C1 segment of cervical spinal cord (tissue), 14 donors: ENCODE measurements at places on chromosomes 13 and 19.

GRCh38 chr13:110399801-110400200 lies 92.7 kb downstream of the COL4A2 start:
- DNase-seq: no peak

DNA sequence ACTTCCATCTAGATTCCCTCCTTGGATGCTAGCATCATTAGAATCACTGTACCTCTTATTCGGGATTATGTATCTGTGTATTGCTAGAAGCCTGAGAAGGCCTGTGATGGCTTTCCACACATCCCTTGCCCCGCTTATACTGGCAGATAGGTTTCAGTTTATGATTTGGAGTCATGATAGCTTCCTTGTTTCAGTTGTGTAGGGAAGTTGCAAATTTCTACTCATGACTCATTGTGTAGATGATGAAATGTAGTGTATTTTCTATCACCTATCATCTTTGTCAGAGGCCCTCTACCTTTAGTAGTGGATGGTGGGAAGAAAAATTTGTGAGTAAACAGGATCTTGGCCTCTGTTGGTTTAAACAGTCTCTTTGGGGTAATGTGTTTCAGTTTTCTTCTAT lies 165.2 kb downstream of the GGACT start:
- no peak for DNase-seq

- no peak for DNase-seq
Observed at GRCh38 chr19:29375429-29376119, 150.2 kb upstream of the VSTM2B start.

DNA sequence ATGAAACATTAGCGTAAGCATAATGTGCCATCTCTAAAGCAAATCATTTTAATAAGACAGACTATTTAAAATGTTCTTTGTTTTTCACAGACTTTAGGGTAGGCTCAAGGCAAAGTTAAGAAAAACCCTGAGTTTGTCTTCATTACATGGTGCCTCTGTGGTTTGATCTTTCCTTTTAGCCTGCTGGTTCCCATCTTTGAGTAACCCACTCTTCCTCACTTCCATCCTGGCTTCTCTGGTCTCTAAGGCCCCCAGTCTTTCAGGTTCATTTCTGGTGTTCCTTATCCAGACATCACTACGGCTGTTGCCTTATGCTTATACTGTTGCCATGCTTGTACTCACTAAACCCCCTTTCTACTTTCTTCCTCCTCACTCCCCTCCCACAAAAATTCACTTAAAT lies 38.4 kb downstream of the DACH1 start:
- no peak for DNase-seq

DNA sequence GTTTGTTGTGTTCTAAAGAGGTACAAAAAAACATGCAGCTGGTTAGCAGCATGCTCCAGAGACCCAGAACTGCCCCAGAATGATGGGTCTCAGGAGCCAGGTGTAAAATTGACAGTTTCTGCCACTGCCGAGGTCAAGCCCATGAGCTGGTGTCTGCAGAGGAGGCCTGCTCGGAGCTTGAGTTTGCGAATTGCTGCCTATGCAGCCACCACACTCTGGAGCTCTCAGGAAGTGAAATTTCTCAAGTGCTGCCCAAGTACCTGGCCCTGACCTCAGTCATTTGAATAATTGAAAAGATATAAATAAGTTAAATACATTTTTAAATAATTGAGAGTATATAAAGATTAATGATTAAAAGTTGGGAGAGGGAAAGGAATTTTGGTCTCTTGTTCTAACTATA lies 66.4 kb downstream of the ZAR1L start:
- DNase-seq: no peak

- DNase-seq: no peak
Observed at GRCh38 chr13:72293206-72293605, 426.2 kb upstream of the DACH1 start.

DNA sequence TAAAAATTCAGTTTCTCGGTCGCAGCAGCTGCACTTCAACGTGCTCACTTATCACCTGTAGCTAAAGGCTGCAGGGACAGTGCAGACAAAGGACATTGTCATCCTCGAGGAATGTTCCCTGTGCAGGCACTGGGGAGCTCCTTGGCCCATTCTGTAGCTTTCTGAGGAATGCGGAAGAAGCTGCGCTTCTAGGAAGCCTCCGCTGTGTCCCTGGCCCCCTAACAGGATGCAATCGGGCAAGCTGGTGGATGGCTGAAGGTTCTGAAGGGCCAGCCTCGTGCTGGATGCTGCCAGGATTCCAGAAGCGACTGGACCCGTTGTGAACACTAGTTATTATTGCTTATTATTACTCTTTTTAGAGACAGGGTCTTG lies 8.1 kb downstream of the ANO8 start:
- no peak for DNase-seq

GRCh38 chr13:111901267-111901915 lies 165.6 kb upstream of the SOX1 start:
- no peak for DNase-seq

GRCh38 chr13:99307247-99307646 lies at the start of gene GPR183:
Gene GPR183, minus strand, starts transcription at chr13:99307399. Its CDS starts 11,254 bp downstream, at chr13:99296145.
- DNase-seq: no peak

DNA sequence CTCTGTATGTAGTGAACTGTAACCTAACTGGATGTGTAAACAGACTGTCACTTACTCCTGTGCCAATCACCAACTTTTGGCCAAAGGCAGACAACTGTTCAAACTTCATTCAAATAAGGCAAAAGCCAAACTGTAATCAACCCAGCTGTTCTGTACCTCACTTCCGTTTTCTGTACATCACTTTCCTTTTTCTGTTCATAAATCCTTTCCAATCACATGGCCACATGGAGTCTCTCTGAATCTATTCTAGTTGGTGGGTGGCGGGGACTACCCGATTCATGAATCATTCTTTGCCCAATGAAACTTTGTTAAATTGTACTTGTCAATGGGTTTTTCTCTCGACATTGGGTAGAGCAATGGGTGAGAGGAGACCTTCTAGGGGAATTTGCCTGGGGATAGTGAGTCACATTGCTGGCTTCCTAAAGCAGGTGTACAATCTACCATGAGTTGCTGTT lies 178.3 kb upstream of the RFC3 start:
- DNase-seq: no peak

DNA sequence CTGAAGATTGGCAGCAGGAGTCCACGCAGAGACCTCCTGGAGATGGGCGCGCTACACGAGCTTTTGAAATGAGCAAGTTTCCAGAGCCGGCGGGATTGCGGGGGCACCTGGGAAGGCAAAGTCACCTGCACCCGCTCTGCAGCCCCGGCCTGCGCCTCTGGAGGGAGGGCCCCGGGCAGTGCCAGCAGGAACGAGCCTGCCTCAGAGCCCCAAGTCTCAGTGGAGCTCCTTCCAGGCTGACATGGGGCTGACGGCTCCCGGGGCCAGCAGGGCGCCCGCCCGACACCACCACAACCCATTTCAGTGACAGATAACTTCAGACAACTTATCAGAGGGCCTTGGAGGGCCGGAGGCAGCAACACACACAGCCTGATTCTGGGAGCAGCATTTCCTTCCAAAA lies 45.0 kb downstream of the RASA3 start:
- no peak for DNase-seq

DNA sequence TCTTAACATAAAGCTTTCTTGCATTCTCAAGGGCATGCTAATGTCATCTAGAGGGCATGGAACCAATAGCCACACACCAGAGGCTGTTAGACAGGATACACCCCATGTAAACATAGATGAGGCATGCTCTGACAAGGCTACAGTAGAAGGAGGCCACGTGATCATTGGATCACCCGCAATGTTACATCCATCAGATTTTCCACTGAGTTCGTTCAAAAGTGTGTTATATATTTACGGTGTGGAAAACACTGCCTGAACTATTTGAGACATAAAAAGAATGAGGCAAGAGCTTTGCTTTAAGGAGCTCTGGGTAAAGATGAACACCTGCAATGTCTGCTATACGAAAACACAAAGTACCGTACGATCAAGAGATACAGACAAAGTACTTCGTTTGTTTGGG lies 817.5 kb upstream of the SLC10A2 start:
- DNase-seq: no peak

DNA sequence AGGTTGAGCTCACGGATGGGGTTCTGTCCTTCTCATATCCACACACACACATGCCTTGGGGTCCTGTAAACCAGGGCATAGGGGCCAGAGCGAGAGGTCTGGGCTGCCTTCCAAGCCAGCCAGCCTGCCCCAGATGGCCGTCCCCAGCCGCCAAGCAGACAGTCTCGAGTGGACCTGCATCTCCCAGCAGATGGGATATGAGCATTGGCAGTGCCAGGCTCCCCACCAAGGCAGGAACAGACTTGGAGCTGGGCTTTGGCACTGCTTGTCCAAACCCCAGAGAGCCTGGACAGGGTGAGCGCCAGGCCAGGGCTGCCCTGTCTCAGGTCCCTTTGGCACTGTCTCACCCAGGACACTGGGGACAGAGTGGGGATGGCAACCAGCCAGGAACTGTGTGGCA lies 130.4 kb downstream of the DPF1 start:
- DNase-seq: peak; percentile 24

- DNase-seq: no peak
Observed at GRCh38 chr13:96796091-96796633, 198.1 kb downstream of the OXGR1 start.

- no peak for DNase-seq
Observed at GRCh38 chr13:112042496-112042895, 24.5 kb upstream of the SOX1 start.

- no peak for DNase-seq
Observed at GRCh38 chr13:20460761-20461160, 64.9 kb downstream of the CRYL1 start.

GRCh38 chr19:4507150-4507452 lies 11.2 kb downstream of the PLIN4 start:
- no peak for DNase-seq
